ENCODE measurements at places on chromosomes 4 and X.
A peak's percentile ranks its signal among the peaks of the same experiment; 100 is the strongest.

GRCh38 chrX:40938423-40938822 lies 146.8 kb upstream of the USP9X start:
- no peak for DNase-seq

DNA sequence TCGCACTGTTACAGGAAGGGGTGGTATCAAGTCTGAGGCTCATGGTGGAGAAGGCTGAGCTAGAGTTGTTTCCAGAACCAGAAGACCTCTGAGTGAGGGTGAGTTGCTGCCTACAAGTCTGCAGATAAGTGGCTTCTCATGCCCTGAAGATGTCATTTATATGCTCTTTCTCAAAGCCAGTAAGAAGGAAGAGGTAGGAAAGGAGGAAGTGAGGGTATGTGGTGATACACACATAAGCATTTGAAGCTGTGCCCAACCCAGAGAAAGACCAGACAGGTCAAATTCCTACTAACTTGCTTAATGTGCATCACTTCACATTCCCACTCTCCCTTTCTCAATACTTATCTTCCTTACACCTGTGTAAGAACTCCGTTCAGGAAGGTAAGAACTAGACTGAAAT lies at the start of gene PPBP:
Gene PPBP, minus strand, starts transcription at position 130 of the 400 bp plus-strand sequence. Its CDS starts 87 bp downstream, at position 43.
- no peak for DNase-seq

DNA sequence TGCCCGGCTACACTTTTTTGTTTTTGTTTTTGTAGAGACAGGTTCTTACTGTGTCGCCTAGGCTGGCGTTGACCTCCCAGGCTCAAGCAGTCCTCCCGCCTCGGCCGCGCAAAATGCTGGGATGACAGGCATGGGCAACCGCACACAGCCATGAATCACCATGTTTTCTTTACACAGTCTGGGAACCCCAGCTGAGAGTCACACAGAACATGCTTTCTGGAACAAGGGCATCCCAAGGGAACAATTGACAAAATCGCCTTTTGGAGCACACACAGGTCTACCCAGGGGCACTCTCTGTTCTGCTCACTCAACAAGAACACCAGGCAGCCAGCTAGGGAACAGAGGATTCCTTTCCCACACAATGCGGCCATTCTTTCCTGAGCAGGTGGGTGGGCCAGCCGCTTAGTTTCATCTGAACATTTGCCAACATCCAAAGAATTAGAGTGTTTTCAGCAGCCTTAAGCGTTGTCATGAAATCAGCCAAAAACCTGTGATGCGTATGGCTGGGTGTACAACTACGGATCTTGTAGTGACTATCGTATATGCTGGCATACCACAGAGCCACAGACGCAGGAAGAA lies 15.7 kb downstream of the PRKX start:
- DNase-seq = peak; percentile 45

GRCh38 chr4:95362906-95363558 lies 185.7 kb downstream of the UNC5C start:
- DNase-seq = no peak

DNA sequence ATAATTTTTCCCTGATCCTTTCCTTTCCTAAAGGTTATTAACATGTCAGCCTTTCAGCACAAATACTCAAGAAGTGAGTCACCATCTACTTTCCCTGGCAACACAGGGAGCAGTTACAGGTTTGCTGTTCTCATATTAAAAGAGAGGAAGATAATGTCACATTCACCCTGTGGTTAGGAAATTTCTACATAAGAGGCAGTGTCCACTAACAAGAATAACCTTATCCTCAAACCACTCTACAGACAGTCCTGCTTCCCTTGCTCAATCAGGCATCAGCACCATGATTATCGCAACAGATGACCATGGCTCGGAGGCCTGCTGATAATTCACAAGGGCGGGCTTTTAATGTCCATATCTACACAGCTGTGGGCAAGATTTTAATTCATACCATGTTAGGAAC lies 30.9 kb downstream of the RNF150 start:
- no peak for DNase-seq

- no peak for DNase-seq
Measured at GRCh38 chr4:77040854-77041725, 34.7 kb downstream of the CCNI start.
